NT2/D1 (cell line): ENCODE measurements at places on chromosomes 7 and 10.

- DNase-seq = no peak
Observed at GRCh38 chr10:76514321-76514720, 1082.9 kb downstream of the LRMDA start.

DNA sequence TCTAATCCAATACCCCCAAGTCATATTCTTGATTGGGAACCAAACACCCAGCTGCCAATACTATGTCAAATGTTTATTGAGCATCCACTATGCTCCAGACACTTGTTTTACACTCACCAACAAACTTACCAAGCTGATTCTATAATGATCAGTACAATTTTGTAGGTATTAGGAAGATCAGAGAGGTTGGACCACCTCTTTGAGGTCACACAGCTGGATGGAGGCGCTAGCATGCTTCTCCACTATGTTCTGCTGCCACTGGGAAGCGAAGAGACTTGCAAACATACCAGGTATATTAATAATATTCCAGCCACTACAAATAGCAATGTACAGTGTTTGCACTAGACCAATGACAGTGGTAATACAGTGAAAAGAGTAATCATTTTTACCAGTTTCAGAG lies 25.6 kb upstream of the SEPHS1 start:
- DNase-seq = no peak

- no peak for DNase-seq
Observed at GRCh38 chr10:125235093-125236069, 75.0 kb upstream of the CTBP2 start.

GRCh38 chr7:110568388-110568787 lies 522.5 kb upstream of the LRRN3 start:
- DNase-seq = no peak

GRCh38 chr7:133510326-133511055 lies 257.6 kb downstream of the EXOC4 start:
- DNase-seq = no peak

DNA sequence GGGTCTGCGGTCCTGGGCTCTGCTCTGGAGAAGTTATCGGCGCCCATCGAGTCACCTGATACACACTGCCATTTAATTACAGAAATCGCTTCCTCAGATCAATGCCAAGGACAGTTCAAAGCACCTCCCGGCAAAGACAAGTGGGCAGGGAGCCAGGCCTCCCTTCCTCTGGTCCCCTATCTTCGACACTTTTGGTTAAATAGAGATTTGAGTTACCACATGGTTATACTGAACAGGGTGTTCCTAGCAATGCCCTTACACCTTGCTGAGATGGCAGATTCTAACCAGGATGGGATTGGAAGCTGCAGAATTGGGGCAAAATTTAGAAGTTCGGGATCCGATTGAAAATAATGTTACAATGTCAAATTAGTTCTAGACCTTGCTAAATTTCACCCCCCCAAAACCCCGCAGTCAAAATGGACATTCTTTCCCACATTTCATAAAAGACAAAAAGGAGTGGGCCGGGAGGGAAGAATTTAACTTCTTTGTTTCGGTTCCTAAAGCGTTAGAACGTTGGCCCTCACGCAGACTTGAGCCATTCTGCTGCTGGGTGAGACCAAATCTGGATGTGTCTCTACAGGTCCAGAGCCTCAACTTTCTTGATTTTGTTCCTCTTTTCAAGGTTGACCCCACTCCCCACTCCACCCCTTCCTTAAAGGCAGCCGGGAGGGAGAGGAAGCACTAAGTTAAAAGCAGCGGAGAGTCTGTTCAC lies 2.2 kb upstream of the DLX5 start:
- DNase-seq = no peak

DNA sequence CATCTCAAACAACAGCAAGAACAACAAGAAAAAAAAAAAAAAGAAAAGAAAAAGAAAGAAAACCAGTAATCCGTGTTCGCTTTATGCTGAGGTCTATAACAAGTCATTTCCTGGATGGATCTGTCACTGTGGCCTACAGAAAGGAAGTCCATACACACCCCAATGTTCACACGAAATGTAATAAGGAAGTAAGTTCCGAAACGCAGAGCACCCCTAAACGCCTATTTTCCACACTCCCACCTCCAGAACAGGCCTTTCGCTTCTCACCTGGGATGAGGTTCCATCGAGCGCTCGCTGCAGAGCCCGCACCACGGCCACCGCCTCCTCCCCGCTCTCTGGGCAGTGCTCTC lies 735 bp downstream of the ZNF394 start:
- no peak for DNase-seq

GRCh38 chr10:15395935-15396334 lies 24.8 kb upstream of the FAM171A1 start:
- DNase-seq = no peak

DNA sequence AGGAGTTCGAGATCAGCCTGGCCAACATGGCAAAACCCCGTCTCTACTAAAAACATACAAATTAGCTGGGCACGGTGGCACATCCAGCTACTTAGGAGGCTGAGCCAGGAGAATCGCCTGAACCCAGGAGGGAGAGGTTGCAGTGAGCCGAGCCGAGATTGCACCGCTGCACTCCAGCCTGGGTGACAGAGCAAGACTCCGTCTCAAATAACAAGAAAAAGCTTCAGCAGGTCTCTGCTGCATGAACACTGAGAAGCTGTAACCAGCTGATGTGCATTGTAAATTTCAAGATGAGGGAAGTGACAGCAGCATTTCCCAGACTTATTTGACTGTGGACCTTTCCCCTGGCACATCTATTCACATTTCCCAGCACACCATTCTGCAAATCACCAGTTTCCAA lies 222.0 kb downstream of the CALN1 start:
- DNase-seq = no peak

- DNase-seq = no peak
Observed at GRCh38 chr10:17984056-17984455, 32.3 kb downstream of the SLC39A12 start.

DNA sequence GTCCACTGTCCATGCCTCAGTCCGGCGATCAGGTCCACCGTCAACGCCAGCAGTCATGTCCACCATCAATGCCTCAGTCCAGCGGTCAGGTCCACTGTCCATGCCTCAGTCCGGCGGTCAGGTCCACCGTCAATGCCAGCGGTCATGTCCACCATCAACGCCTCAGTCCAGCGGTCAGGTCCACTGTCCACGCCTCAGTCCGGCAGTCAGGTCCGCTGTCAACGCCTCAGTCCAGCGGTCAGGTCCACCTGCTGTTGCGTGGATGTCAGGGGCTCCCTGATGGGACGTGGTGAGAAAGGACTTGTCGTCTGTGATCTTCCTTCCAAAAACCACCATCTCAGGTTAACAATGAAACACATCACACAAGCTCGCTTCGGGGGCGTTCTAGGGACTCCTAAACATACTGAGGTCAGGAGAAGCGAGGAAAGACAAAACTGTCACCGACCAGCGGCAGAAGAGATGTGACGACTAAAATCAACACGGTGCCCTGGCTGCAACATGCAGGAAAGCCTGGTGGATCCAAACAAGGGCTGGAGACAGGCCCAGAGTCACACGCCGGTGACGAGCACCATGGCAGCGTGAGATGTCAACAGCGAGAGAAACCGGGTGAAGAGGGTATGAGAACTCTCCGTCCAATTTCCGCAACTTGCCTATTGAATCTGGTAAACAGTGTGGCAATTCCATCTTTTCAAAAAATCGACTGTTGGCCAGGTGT lies 264.2 kb downstream of the MAD1L1 start:
- DNase-seq = no peak

DNA sequence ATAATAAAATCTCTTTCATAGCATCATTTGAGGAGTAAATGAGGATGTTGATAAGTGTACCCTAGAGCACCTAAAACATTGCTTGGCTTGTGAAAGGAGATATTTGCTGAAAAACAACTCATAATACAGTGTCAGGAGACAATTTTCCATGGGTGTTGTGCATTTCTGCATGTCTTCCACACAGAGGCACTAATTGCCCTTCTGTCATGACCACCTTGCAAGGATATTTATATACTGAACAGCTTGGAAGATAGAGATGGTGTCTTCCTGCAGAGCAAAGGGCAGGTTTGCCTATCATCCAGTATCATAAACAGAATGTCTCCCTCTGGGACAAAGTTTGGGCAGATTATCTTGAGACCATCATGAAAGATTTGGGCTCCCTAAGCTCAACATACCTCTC lies 495.2 kb upstream of the LRRN3 start:
- no peak for DNase-seq

DNA sequence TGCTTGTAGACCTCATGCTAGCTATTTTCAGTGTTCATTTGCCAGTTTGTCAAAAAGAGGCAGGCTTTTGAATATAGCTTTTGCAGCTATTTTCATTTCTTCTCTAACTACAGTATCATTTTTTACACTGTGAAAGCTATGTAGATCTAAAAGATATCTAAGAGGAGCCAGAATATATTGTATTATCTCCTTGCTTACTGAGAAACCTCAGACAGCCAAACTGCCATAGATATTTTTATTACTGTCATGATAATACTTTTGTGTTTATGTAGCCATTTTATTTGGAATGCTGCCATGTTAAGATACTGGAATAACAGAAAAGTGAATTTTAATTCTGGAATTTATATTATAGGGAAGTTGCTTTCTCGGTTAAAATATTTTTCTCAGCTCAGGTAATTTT lies 37.2 kb downstream of the ANKIB1 start:
- no peak for DNase-seq

DNA sequence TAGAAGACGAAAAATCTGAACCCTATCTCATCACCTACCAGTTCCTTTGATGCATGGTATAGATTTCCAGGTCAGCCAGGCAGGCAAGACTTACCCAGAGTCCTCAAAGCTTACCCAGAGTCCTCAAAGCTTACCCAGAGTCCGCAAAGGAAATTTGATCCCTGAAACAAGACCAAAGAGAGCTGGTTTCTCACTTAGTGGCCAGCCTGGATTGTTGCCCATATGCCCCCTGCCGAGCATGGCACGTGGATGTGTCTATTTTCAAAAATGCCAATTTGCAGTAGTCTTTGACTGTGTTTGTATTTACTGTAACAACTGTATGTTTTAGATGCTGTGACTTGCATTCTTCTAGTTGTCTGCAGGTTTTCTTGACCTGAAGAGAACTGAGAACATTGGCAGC lies 120.2 kb upstream of the STARD3NL start:
- DNase-seq = no peak

GRCh38 chr7:151339651-151340382 lies 1.8 kb upstream of the NUB1 start:
- no peak for DNase-seq

- DNase-seq = no peak
Observed at GRCh38 chr7:105935250-105935649, 27.8 kb upstream of the CDHR3 start.

GRCh38 chr10:98370831-98371820 lies 43.9 kb downstream of the PYROXD2 start:
- DNase-seq = no peak

DNA sequence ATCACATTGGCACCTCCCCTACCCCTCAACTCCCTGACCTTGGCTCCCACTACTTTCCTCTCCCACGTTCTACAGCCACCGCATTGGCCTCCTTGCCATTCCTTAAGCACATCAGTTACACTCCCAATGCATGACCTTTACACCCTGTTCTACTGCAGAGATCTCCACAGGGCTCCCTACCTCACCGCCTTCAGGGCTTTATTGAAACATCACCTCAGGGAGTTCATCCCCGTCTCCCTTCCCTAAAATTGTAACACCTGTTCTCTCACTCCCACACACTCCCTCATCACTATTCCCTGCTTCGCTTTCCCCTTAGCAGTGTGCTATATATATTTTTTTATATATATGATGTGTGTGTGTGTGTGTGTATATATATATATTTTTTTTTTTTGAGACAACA lies 18.5 kb downstream of the CNNM1 start:
- no peak for DNase-seq

GRCh38 chr10:4216726-4217125 lies 431.7 kb upstream of the KLF6 start:
- DNase-seq = no peak

DNA sequence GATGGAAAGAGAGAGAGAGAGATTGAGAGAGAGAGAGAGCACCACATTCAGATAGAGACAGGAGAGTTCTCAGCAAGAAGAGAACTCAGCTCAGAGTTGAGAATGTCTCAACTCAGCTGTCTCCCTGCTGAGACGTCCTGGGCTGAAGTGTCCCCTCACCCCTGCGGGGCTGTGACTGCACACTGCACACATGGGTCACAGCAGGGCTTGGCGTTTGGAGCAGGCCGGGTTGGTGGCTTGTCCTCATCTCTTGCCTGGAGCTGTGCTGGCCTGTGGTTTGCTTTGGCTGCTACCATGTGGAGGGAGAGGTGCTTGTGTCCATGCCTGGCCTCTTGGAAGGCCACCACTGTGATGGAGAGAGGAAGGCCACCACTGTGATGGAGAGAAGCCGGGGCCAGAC lies 167.9 kb downstream of the RNF216 start:
- no peak for DNase-seq

DNA sequence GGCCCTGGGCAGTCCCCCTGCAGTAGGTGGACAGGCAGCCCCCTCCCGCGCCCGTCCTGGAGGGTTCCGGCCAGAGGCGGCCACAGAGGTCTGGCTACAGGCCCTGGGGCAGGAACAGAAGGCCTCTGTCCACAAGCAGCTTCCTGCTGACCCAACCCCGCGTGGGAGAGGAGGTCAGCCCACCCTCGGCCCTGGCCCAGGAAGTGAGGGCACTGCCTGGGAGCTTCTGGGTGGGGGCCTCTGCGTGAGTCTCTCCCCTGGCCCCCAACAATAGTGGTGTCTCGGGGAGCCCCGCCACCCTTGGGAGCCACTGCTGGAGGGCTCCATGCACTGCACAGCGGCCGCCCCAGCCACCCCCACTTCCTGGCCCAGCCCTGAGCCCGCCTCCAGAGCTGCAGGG lies 4.7 kb downstream of the MICALL2 start:
- no peak for DNase-seq

DNA sequence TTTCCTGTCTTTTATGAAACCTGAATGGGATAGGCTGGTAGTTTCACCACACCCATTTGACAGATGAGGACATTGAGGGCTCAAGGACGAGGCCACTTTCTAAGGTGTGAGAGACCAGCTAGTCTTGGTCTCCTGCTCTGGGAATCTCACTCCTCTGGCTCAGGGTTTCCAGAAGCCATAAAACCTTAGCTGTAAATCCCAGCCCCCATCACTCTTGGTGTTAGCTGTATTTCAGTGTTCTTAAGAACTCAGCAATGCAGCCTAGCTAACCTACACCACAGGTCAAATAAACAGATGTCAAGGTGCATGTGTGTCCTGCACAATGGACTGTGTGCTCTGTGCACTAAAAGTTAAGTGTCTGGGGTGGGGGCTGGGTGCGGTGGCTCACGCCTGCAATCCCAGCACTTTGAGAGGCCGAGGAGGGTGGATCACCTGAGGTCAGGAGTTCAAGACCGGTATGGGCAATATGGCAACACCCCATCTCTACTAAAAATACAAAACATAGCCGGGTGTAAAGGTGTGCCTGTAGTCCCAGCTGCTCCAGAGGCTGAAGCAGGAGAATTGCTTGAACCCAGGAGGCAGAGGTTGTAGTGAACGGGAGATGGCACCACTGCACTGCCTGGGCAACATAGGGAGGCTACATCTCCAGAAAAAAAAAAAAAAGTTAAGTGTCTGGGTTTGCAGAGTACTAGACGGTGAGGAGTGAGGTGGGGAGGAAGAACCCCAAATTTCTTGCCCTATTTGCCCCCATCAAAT lies 567 bp upstream of the EPO start:
- DNase-seq = no peak

GRCh38 chr7:90596671-90597562 lies 796 bp downstream of the CDK14 start:
- DNase-seq = no peak

GRCh38 chr10:100528921-100529474 lies 673 bp downstream of the NDUFB8 start:
- DNase-seq = no peak

GRCh38 chr7:101442426-101443070 lies 79.9 kb downstream of the COL26A1 start:
- no peak for DNase-seq
